ENCODE measurements at places on chromosomes 4 and X.
A peak's percentile ranks its signal among the peaks of the same experiment; 100 is the strongest.

DNA sequence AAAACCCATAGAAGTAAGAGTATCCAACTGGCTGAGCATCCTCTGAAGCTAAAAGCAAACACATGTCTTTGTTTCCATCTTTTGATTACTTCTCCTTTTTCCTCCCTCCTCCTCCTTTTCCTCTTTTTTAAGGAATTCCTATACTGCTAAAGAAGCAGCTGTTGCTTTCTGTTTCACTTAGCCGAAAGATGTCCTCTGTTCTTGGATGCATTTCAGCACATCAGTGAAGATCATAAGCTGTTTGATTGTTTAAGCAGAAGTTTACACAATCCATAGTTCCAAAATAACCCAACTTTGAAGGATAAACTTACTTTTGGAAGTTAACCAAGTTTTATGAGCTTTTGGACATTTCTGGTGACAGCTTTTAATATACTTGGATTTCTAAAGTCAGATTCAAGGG, 55.1 kb upstream of the TNIP3 start:
- no peak for DNase-seq

DNA sequence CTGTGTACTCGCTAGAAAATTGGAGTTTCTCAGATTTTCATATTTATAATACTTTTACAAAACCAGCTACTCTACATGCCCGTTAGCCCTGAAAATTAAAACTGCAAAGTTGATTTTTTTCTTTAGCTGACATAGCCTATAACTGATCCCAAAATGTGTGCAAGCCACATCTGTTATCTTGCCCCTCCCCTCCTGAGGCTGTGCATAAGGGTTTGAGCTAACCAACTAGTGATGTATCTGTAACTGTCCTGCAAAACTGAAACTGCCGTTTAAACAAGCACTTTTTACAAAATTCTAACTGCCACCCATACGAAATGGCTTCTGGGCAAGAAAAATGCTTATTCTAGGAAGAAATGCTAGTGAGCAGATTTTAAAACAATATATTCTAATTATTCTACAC, 59.1 kb downstream of the EDNRA start:
- no peak for DNase-seq

DNA sequence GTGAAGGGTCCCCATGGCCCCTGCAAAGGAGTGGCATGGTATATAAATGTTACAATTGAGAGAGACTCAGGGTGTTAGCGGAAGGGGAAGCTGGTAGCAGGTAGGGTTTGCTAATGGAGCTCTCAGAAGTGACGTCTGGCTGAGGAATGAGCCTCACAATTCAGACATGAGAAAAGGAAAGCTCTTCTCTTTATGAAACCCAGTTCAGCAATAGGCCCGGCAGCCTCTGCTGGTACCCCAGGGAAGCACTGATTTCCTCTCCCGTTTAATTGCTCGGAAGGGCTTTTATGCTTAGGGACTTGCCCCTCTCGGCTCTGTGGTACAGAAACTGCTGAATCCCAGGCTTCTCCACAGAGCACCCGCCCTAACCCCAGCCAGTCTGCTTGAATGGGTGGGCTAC, 19.4 kb upstream of the AFAP1 start:
- no peak for DNase-seq

- DNase-seq: peak; percentile 38
These were observed 6.8 kb upstream of the MOB1B start for GRCh38 chr4:70895405-70895804.

DNA sequence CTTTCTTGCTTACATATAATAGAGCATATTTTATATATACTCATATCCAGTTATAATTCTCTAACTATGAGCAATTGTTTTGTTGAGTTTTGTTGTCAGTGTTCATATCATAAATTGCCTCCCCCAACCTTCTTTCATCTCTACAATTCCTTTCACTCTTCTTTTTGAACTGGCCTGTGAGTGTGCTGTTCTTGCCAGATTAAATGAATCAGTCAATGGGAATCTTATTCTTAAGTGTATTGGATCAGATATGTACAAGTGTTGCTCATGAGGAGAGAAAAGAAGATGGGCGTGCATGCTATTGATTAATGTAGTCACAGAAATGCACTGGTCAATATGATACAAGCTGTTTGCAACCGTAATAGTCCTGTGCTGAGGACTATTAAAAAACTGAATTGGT, 728.1 kb upstream of the MAGEB2 start:
- DNase-seq: no peak
